ENCODE measurements at places on chromosomes 4 and X. TPM values are rescaled to one million over a fixed set of nuclear protein-coding genes. Genes with fewer than 3 reads are reported as not detected.

The PDZD4 gene
- 1.0 TPM for total RNA-seq

DNA sequence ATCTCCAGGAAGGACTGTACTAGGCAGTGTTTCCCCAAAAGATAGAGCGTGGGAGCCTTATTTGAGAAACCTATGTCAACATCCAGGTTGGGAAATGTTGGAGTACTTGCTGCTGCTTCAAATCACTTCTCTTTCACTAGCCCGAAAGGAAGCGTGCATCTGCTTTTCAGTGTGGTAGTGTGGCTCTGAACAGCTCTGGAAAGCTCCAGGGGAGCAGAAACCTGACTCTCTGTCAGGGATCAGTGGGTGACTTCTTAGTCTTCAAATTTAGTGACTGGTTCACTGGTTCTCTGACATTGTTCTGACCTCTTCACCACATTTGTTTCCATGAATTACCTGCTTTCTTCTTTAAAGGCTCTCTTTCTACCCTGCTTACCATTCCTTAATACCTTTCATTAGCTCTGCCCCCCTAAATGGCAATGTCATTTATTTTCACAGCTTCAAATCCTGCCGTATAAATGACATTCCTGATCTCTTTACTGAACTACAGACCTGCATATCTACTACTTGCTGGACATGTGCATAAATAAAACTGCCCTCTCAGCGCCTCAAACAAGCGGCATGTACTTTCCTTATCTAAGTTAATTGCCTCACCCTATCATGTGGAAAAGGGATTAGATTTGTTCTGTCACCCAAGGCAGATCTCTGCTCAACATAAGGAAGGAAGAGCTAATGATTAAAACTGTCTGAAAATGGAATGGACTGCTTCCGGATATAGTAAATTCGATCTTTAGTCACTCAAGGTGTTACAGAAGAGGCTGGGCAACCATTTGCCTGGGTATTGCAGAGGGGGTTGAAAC, 37.0 kb downstream of the DLG3 start:
- H3K4me1 ChIP-seq, result no peaks in the 10 kb centered on the region
- H3K27ac ChIP-seq, result no peak overlapping the region
- no peak overlapping the region for H3K4me3 ChIP-seq
- peaks cover 6% of the 10 kb centered on the region for H3K27me3 ChIP-seq
- DNase-seq, result no peak
- no peaks in the 10 kb centered on the region for H3K36me3 ChIP-seq

GRCh38 chrX:40273356-40274050, 175.7 kb upstream of the BCOR start:
- no peaks in the 10 kb centered on the region for H3K36me3 ChIP-seq
- H3K27me3 ChIP-seq, result no peaks in the 10 kb centered on the region
- no peaks in the 10 kb centered on the region for H3K4me1 ChIP-seq
- H3K4me3 ChIP-seq, result no peak overlapping the region
- DNase-seq, result peak; percentile 55
- no peak overlapping the region for H3K27ac ChIP-seq

The SOX3 gene
- total RNA-seq, result not detected

- no peaks in the 10 kb centered on the region for H3K4me1 ChIP-seq
- H3K27me3 ChIP-seq, result no peaks in the 10 kb centered on the region
- H3K4me3 ChIP-seq, result no peak overlapping the region
- no peak for DNase-seq
- no peak overlapping the region for H3K27ac ChIP-seq
These were observed 177.8 kb downstream of the ASMT start for GRCh38 chrX:1792636-1793035.

DNA sequence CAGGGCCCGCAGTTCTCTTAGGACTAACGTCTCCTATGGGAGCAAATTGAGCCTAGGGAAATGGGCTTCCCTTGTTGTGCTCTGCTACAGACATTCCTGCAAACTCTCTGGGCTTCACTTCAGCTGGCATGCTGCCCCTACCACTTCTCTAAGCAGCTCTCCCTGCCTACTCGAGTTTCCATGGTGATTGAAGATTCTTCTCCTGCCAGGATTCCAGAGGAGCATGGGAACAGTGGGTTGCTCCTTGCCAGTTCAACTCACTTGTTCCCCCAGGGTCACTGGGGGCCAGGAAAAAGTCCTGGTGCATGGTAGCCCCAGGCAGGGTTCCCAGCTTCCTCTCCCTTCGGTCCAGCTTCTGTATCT, 21.1 kb upstream of the WDR17 start:
- no peaks in the 10 kb centered on the region for H3K36me3 ChIP-seq
- no peaks in the 10 kb centered on the region for H3K27me3 ChIP-seq
- H3K4me1 ChIP-seq, result no peaks in the 10 kb centered on the region

The ASMT gene
- total RNA-seq, result 0.13 TPM

DNA sequence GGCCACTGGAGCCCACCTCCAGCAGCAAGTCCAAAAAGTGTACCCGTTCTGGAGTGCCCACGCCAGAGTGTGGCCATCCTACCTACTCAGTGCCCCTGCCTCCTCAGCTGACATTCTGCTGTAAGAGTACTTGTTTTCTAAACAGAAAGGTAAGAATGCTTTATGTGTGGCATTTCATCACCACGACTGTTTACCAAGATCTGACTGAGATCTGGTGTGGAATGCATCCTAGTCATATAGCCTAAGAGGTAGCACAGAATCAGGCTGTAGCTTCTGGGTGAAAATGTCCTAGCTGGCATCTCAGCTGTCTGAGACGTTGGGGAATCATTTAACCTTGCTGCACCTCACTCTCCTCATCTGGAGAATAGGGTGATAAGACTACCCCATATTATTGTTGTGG, 638.7 kb upstream of the TENM3 start:
- no peak overlapping the region for H3K27ac ChIP-seq
- no peak for DNase-seq
- H3K27me3 ChIP-seq, result no peaks in the 10 kb centered on the region
- no peaks in the 10 kb centered on the region for H3K36me3 ChIP-seq
- H3K4me1 ChIP-seq, result no peaks in the 10 kb centered on the region

DNA sequence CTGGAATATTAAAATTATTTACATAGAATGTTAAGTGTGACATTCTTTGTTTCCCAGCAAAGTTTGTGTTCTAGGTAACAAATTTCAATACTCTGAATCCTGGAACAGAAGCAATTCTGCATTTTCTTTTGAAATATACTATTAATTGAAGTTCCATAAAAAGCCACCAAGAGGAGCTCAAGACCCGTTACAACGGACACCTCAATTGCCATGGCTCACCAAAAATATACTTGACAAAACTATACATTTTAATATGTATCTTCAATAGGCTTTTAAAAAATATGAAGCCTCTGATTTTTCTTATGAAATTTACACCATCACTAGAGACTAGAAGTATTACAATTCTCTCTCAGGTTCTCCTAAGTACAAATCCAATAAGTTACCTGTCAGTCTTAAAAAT, 111.4 kb downstream of the NYX start:
- no peak overlapping the region for H3K27ac ChIP-seq
- DNase-seq, result no peak
- no peak overlapping the region for H3K4me3 ChIP-seq
- peaks cover 3% of the 10 kb centered on the region for H3K27me3 ChIP-seq
- H3K4me1 ChIP-seq, result no peaks in the 10 kb centered on the region

- no peaks in the 10 kb centered on the region for H3K36me3 ChIP-seq
- H3K27ac ChIP-seq, result no peak overlapping the region
- no peak for DNase-seq
- H3K4me1 ChIP-seq, result no peaks in the 10 kb centered on the region
These were observed 586.9 kb downstream of the PCDH7 start for GRCh38 chr4:31307029-31307428.

The SMIM43 gene
- not detected for total RNA-seq

All from right lobe of liver (tissue), 6 donors.